Naive thymus-derived CD4-positive, alpha-beta T cell (primary cell): ENCODE measurements at places on chromosomes 6 and 20. TPM values are rescaled to one million over a fixed set of nuclear protein-coding genes. Genes with fewer than 3 reads are reported as not detected.

Gene TDRD6
- total RNA-seq: not detected

Gene LCA5
- total RNA-seq: 0.05 and 0.10 TPM in 2 replicates

DNA sequence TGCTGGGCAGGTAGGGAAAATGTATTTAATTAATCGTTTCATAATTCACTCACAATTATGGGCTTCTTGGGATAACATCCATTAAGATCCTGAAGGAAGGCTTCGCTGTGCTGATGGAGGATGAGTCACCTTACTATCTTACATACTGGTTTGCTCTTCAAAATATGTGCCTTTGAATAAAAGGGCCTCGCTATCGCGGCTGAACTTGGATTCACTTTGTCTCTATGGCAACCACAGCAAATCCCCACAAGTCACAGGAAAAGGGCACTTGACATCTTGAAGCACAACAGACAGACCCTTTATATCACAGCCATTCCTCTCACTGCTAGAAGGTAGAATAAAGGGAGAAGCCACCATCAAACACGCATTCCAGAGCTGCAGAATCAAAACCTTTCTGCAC lies 141.3 kb upstream of the MYLIP start:
- H3K4me1 ChIP-seq: no peaks in the 10 kb centered on the region
- no peak overlapping the region for H3K27ac ChIP-seq
- no peaks in the 10 kb centered on the region for H3K36me3 ChIP-seq

GRCh38 chr6:160438481-160438880 lies 90.3 kb downstream of the SLC22A3 start:
- no peaks in the 10 kb centered on the region for H3K36me3 ChIP-seq
- H3K4me3 ChIP-seq: no peak overlapping the region

DNA sequence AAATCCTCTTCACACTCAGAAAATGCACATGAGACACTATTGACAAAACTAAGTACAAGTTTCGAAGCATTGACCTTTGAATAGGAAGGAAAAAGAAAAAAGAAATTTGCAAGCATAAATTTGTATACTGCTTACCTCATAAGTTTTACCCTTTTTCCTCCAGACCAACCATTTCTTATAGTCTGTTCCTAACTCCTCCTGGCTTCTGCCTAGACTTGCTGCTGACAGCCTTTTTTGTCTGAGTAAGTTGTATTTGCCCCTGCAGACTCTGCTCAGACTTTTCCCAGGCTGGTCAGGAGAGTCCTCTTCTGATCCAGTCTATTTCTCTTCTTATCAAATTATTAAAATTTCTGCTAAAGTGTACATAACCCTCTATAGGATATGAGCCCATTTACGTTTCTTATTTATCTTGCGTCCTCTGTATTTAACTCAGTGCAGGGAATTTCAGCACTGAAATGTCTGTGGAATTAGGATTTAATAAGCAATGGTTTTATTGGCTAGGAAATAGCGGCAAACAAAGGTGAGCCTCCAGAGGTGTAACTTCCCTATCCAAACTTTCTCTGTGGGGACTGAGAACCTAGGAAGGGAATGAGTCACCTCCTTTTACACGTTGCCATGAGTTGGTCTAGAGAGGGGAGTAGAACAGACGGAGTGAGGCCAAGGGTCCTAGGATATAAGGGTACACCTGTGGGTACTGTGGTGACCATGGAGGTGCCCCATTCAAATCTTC lies 207.1 kb upstream of the MARCKS start:
- no peaks in the 10 kb centered on the region for H3K4me1 ChIP-seq
- no peak overlapping the region for H3K4me3 ChIP-seq
- no peaks in the 10 kb centered on the region for H3K36me3 ChIP-seq

DNA sequence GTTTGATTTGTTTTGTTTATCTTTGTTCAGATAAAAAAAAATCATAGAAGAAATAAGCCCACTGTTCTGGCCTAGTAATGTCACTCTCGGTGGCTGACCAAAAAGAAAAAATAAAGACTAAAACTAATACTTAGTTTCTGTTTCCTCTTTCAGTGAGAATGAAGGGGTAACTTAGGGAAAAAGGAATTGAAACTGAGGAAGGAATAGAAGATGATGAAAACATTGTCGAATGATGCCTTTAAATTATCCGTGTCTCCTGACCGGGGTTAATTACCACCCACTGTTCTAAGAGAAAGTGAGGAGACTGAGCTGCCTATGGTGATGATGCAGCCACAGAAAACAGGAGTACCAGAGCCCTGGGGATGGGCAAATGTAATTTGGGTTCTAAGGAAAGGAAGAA lies 73.1 kb downstream of the PTCHD4 start:
- no peaks in the 10 kb centered on the region for H3K4me1 ChIP-seq
- no peak overlapping the region for H3K27ac ChIP-seq
- no peak overlapping the region for H3K4me3 ChIP-seq
- H3K27me3 ChIP-seq: no peaks in the 10 kb centered on the region
- no peaks in the 10 kb centered on the region for H3K36me3 ChIP-seq

GRCh38 chr6:77930952-77931351 lies 278.1 kb downstream of the MEI4 start:
- no peak overlapping the region for H3K4me3 ChIP-seq
- H3K36me3 ChIP-seq: no peaks in the 10 kb centered on the region
- H3K27ac ChIP-seq: no peak overlapping the region
- no peaks in the 10 kb centered on the region for H3K27me3 ChIP-seq
- DNase-seq: no peak

DNA sequence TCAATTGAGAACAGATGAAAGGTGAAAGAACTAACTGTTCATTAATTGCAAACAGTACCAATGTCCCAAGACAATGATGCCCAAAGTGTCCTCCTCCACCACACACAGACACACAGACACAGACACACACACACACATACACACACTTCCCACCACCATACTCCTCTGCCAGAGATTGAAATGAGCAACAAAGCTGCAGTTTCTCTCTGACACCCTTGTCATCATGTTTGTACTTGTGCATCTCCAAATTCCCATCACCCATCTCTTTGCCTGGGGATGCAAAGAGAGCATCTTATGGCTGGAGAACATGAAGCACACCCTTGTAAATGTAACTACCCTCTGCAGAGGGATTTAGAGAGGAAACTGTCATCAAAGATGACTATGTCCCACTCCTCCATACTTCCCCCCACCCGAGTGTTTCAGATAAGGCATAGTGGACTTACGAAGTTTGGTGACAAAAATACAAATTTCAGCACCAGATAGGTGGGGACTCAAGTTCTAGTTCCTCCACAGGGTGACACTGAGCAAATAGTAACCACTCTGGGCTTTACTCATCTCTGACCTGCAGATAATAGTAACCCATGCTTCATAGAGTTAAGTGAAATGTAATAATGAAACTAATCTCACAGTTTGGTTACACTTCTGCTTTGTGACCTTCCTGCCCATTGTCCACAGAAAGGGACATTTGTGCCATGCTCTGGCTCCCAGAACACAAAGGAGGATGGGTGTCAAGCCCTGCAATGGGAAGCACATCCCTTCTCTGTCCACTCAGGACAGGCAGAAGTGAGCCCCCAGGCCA lies 8.7 kb downstream of the MAFB start:
- H3K4me3 ChIP-seq: no peak overlapping the region
- H3K4me1 ChIP-seq: no peaks in the 10 kb centered on the region
